ENCODE measurements at places on chromosomes 5 and 9. TPM values are rescaled to one million over a fixed set of nuclear protein-coding genes. Genes with fewer than 3 reads are reported as not detected.

ANKRD34B gene
- polyA plus RNA-seq, result 1.7 TPM

LHFPL2 gene
- polyA plus RNA-seq, result 8.8 TPM

ASS1 gene
- polyA plus RNA-seq, result 72.5 TPM

MLANA gene
- polyA plus RNA-seq, result 0.38 TPM

SVEP1 gene
- 0.18 TPM for polyA plus RNA-seq

HMCN2 gene
- 1.3 TPM for polyA plus RNA-seq

PCDHB11 gene
- polyA plus RNA-seq, result 0.33 TPM

LEAP2 gene
- 1.5 TPM for polyA plus RNA-seq

MZB1 gene
- 0.71 TPM for polyA plus RNA-seq

COL5A1 gene
- 3.3 TPM for polyA plus RNA-seq

ABLIM3 gene
- polyA plus RNA-seq, result 0.19 TPM

ADAMTSL1 gene
- 2.0 TPM for polyA plus RNA-seq

PCDHA1 gene
- polyA plus RNA-seq, result 0.81 TPM

KDM3B gene
- 25.8 TPM for polyA plus RNA-seq

FABP6 gene
- 7.5 TPM for polyA plus RNA-seq

TEX53 gene
- polyA plus RNA-seq, result not detected

LIFR gene
- 10.6 TPM for polyA plus RNA-seq

SLC36A3 gene
- polyA plus RNA-seq, result not detected

PCDHGA12 gene
- polyA plus RNA-seq, result 0.68 TPM

SPATA31A3 gene
- polyA plus RNA-seq, result not detected

ELOVL7 gene
- 2.3 TPM for polyA plus RNA-seq

PRUNE2 gene
- polyA plus RNA-seq, result 10.6 TPM

Data from GM23338 (cell line).